ENCODE measurements at places on chromosomes 16 and 17.

DNA sequence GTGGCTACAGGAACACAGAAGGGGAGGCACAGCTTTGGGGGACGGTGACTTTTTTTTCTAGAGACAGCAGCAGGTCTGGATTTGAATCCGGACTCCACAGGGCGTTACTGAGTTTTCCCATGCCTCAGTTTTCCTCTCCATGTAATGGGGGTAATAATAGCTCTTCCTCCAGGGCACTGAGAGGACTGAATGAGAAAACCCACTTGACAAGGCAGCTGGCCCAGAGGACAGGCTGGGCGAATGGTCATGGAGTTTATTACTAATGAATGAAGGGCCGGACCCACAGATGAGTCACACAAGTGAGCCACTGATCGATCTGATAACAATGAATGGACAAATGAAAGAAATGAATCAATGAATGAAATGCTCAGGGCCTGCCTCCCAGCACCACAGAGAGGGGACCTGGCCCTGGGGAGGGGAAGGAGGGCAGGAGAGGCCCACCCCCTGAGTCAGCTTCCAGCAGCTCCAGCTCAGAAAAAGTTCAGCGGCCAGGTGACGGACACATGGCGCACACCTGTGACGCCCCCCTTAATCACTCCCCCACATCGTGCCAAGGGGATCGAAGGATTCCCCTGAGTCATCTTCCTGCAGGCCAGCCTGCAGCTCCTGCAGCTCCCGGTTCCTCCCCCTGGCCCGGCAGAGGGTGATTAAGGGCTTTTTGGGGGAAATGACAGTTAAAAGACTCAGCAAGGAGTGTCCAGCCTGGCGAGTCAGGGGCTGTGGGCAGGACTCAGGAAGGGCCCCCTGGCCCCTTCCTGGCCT lies 54.3 kb downstream of the SOCS1 start:
- DNase-seq = no peak

GRCh38 chr16:54277845-54278703 lies 8.5 kb downstream of the IRX3 start:
- no peak for DNase-seq

DNA sequence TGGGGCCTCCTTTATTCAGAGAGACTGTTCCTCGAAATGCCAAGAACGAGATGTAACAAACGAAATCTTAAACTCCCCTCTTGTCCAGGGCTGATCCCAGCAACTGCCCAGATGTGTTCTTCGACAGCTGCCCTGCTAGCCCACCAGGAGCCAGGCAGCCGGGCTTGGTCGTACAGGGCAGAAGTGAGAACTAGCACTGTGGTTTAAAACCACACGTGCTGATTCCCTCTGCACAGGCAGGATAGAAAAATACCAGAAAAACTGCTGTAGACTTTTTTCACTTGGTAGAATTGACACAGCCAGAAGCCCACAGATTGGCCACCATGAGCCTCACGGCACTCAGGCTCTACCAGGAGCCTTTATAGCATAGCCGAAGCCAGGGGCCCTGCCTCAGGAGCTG lies 33.1 kb downstream of the PLD6 start:
- no peak for DNase-seq

DNA sequence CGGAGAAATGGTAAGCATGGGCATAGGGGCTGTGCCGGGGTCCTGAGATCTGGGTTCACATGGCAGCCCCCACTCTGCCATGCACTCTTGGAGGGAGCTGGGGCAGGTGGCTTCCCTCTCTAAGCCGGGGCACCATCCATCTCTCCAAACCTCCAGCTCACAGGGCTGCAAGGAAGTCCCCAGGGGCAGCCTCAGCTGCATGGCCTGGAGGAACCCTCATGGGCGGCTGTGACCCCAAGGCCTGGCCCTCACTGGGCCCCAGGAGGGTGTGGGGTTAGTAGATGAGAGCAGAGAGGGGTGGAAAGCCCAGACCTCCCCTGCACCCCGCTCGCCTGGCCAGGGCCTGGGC lies 2.6 kb downstream of the CTRB2 start:
- DNase-seq = no peak

DNA sequence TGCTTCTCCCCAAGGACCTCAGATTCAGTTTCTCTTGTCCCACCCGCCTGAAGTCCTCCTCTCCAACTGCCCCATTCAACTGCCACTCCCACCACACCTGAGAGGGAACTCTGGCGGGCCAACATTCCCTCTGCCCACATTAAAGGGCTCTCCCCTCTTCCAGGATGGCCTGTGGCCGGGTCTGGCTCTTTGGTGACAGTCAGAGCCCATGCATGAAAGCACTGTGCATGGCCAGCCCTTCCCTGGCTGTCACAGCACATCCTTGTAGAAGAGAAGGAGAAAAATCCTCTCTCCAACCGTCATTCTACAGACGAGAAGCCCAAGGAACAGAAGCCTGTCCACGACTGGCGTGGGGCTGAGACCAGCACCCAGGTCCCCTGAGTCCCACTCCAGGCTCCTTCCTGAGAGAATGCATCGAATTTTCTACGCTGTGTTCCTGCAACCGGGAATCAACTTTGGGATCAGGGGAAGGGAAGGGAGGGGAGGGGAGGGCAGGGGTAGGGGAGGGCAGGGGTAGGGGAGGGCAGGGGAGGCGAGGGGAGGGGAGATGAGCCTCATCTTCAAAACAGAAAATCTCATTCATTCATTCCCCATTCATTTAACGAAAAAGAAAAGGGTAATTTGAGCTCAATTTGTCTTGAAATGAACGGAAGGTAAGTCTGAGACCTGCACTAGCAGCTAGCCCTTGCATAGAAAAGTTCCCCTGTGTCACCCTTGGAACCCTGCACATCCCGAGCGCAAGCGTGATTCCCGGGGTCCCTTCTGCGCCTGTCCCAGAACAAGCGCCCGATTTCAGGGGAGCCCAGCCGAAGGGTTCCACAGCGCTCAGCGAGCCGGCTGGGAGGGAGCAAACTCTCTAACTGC lies at the start of gene ABCC12:
Gene ABCC12, minus strand, starts transcription at position 68 of the 864 bp plus-strand sequence. CDS start 9,569 bp downstream, outside the sequence.
- no peak for DNase-seq

DNA sequence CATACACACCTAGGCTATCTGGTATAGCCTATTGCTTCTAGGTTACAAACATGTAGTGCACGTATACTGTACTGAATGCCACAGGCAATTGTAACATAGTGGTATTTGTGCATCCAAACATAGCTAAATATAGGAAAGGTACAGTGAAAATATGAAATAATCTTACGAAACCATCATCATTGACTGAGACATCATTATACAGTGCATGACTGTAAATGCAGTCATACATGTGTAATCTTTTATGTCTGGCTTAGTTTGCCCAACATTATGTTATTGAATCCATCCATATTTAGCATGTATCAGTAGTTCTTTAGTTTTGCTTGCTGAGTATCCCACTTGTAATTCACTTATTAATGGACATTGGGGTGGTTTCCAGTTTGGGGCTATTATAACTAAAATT lies 124.9 kb downstream of the CYLD start:
- DNase-seq = no peak

GRCh38 chr17:82112181-82112913 lies 14.3 kb upstream of the FASN start:
- no peak for DNase-seq

- DNase-seq = peak; percentile 51
Measured at GRCh38 chr17:6269478-6269877, 165.4 kb downstream of the AIPL1 start.

GRCh38 chr17:73292031-73292531 lies 19.7 kb downstream of the CDC42EP4 start:
- DNase-seq = no peak

- DNase-seq = no peak
Measured at GRCh38 chr16:74455213-74455612, 33.9 kb upstream of the CLEC18B start.

GRCh38 chr16:48613061-48613957 lies 3.3 kb upstream of the N4BP1 start:
- peak; percentile 79 for DNase-seq

- DNase-seq = peak; percentile 71
Measured at GRCh38 chr16:83926726-83927397, 26.2 kb upstream of the OSGIN1 start.

- no peak for DNase-seq
Measured at GRCh38 chr16:48053418-48053745, 102.4 kb downstream of the ABCC12 start.

Data from activated CD8-positive, alpha-beta T cell treated with anti-CD3 and anti-CD28 coated beads for 36 hours (primary cell).